CD4-positive, alpha-beta T cell treated with Interleukin-15 for 4 hours (primary cell): ENCODE measurements at places on chromosomes 12 and 14.

GRCh38 chr12:22691319-22691718, 66.3 kb downstream of the ETNK1 start:
- DNase-seq: no peak

- no peak for DNase-seq
These were observed 216.1 kb downstream of the NUAK1 start for GRCh38 chr12:105922670-105923102.

- no peak for DNase-seq
These were observed 212.1 kb downstream of the GRIN2B start for GRCh38 chr12:13769273-13769672.

DNA sequence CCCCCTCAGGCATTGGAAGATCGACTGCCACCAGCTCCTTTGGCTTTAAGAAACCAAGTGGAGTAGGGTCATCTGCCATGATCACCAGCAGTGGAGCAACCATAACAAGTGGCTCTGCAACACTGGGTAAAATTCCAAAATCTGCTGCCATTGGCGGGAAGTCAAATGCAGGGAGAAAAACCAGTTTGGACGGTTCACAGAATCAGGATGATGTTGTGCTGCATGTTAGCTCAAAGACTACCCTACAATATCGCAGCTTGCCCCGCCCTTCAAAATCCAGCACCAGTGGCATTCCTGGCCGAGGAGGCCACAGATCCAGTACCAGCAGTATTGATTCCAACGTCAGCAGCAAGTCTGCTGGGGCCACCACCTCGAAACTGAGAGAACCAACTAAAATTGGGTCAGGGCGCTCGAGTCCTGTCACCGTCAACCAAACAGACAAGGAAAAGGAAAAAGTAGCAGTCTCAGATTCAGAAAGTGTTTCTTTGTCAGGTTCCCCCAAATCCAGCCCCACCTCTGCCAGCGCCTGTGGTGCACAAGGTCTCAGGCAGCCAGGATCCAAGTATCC, 288.7 kb downstream of the NAV3 start:
- no peak for DNase-seq

DNA sequence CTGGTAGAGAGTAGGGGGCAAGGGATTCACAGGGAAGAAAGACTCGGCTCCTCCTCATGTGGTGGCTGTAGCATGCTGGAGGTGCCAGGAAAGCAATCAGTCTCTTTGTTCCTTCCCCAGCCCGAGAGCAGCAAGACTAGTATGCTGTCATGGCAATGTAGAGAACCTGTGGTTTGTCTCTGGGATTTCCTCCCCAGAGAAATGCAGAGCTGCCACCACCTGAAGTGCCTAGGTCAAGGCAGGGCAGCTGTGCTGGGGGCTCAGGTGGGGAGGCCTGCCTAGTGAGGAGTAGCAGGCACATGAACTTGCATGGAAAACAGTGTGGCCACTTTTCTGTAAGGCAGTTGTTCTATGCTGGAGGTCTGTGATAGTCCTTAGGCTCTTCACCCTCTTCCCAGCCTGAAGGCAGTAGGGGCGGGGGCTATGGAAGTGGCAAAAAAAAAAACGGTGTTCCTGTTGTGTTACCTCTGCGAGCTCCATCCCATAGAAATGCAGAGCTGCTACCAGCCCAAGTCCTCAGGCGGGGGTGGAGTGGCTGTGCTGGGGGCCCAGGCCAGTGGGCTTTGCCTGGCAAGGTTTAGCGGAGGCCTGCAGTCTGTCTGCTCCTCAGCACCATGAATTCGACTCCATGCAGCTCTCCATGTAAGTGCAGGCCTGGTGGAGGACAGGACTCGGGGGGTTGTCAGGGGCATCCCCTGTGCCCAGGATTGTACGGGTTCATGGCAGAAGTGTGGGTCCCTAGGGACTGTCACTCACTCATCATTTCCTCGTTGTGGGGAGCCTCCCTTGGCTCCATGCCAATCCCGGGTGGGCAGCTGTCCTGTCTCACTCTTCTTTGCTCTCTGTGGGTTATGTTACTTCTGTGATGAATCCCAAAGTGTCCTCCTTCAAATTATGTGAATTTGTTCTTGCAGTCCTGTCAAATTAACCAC, 4.1 kb upstream of the CLEC4D start:
- no peak for DNase-seq

DNA sequence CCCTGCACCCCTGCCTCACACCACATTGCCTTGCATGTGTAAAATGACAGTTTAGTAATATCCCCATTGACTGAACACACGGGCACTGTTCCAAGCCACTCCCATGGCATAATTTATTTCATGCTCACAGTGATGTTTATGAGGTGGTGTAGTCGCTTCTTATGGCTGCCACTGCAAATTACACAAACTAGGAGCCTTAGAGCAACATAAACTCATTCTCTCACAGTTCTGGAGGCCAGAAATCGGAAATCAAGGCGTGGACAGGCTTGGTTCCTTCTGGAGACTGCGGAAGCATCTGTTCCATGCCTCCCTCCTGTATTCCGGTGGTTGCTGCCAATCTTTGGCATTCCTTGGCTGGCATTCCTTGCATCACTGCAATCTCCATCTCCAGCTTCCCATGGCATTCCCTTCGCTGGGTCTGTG, 97.3 kb downstream of the RIN3 start:
- DNase-seq: no peak

- peak; percentile 27 for DNase-seq
These were observed 132.0 kb upstream of the ARHGAP5 start for GRCh38 chr14:31945074-31945613.

DNA sequence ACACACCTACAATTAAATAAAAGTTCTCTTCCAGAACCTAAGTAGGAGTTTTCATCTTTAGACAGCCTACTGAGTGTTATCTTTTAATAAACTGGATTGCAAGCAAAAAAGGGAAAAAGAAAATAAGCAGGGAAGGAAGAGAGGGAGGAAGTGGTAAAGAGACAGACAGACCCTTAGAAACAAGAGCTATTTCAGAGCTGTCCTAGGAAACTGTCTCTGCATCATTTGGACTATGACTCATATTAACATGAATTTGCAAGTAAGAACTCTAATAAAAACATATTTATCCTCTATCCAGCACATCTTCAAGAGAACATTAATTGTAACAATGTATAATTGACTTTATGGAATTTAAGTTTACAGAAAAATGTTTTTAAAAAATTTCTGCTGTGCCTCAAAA, 438.8 kb upstream of the USP15 start:
- DNase-seq: no peak

- DNase-seq: no peak
These were observed 311.8 kb downstream of the RPAP3 start for GRCh38 chr12:47394070-47394469.

DNA sequence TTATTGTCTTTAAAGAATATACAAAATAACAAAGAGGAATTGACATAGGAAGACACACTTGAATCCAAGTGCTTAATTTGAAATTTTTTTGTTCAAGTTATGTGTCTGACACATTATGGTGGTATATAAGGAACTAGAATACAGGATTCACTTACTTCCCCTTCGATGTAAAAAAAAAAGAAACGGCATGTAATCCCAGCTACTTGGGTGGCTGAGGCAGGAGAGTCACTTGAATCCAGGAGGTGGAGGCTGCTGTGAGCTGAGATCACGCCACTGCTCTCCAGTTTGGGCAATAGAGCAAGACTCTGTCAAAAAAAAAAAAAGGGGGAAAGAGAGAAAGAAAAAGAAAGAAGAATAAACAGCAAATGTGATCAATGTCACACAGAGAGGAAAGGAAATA, 8.9 kb downstream of the CLEC12A start:
- no peak for DNase-seq

GRCh38 chr12:131349397-131350127, 361.3 kb upstream of the SFSWAP start:
- DNase-seq: no peak

GRCh38 chr12:112950701-112951100, 12.4 kb downstream of the OAS3 start:
- no peak for DNase-seq

DNA sequence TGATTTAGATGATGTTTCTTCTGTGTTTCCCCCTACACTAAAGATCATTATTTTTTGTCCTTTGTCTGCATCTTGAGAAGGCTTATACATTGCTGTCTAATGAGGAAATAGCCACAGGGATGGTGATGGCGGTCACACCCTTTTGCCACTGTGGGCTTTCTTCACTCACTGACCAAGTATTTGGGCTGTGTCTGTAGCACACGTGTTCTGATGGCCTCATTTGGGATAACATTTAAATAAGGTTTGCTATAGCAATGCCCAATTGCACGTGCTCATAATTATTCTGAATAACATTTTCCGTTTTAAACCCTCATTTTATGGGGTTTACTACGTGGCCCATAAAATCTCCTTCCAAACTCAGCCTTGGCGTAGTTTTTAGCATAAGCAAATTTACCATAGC, 230.3 kb upstream of the PRICKLE1 start:
- DNase-seq: no peak

DNA sequence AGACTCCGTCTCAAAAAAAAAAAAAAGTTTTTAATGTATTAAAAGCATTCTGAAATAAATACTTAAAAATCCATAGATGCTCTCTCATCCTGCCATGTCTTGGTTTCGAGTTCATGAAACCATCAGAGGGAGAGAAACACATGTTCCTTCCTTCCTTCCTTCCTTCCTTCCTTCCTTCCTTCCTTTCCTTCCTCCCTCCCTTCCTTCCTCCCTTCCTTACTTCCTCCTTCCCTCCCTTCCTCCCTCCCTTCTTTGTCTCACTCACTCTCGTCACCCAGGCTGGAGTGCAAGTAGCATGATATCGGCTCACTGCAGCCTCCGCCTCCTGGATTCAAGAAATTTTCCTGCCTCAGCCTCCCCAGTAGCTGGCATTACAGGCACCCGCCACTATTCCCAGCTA, 60.4 kb upstream of the DUSP6 start:
- DNase-seq: no peak

GRCh38 chr14:99246536-99247097, 25.4 kb downstream of the BCL11B start:
- DNase-seq: no peak

GRCh38 chr14:56351861-56352260, 227.7 kb upstream of the TMEM260 start:
- DNase-seq: no peak

- DNase-seq: no peak
These were observed 15.9 kb upstream of the PAWR start for GRCh38 chr12:79706676-79707075.

GRCh38 chr12:130958557-130959140, 4.9 kb downstream of the ADGRD1 start:
- no peak for DNase-seq

DNA sequence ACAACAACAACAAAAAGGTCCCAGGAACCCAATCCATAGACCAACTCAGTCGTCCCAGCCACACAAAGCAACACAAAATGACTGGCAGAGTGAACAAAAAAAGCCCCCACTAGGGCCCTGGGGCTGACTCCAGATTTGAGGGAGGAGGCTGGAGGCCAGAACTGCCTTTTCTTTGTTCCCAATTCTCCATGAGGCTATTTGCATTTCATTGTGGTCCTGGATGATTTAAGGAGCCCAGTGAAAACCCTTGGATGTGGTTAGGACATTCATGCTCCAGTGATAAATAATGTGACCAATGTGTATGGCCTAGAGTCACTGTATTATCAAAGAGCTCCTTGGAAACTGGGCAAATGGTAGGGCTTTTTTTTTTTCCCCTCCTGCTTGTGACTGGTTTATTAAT, 192.9 kb downstream of the NUAK1 start:
- DNase-seq: no peak

- DNase-seq: no peak
These were observed 139.2 kb downstream of the DUSP6 start for GRCh38 chr12:89213139-89213538.

DNA sequence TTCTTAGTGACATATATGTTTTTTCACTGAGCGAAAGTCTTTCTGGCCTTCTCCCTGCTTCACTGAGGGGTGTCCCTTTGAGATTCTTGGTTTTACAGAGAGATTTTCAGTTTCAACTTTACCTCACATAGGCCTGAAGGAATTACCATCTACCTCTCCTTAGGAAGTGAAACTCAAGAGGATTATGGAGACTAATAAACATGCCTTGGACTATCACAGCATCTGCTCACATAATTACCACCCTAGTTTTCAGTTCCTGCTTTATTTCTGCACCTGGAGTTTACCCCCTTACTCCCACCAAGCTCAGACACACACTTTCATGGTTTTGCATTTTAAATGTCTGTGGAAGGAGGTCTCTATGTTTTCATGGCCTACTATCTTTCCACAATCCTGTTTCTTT, 118.3 kb upstream of the SCAF11 start:
- no peak for DNase-seq
